ENCODE measurements at places on chromosomes 1 and 21.
A peak's percentile ranks its signal among the peaks of the same experiment; 100 is the strongest.

- DNase-seq, result no peak
These were observed 14.1 kb downstream of the EPB41 start for GRCh38 chr1:28928314-28928941.

DNA sequence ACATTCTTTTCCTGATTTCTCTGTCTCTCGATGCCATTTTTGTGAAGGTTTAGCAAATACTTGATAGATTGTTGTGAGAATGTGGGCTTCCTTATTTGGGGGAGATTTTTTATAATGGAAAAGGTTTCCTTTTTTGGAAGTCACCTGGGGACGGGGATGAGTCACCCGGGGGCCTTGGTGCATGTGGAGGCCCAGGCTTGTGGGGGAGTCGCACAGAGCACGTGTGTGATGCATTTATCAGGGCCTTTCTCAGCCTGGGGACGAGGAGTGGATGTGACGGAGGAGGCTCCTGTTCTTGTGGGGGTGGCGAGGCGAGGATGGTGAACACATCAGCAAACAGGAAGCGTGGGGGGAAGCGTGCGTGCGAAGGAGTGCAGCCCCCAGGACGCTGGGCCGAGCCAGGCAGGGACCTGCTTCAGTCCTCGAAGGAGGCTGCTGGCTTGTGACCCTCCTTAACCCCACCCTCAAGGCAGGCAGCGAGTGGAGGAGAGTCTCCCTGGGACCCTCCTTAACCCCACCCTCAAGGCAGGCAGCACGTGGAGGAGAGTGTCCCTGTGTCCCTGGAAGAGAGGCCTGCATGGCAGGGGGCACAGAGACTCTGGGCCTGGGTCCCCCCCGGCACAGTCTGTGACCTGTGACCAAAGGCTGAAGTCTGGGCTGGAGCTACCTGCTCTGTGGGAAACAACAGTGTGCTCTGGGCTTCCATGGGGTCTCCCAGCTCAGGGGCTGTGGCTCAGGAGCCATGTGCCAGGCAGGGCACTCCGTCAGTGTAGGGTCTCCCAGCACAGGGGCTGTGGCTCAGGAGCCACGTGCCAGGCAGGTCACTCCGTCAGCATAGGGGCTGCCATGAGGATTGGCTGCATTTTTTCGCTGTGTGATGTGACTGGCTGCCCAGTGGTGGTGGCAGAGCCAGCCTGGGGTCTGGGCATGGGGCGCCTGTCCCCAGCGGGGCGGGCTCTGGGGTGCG lies 57.2 kb downstream of the AGPAT3 start:
- no peak for DNase-seq

DNA sequence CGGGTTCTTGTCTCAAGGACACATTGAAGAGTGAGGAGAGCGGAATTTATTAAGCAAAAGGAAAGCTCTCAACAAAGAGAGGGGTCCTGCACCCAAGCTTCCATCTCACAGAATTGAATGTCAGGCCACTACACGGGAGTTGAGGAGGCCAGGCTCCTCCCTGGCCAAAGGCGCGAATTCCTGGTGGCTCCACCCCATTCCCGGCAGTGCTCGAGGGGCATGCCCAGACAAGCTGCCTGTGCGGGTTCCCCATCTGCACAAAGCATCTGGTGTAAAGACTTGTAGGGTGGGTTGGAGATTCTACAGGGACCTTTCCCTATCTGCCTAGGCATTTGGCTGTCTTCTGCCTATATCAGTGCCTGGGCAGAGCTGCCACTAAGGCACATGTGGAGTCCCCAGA lies 648.5 kb upstream of the PKN2 start:
- no peak for DNase-seq

DNA sequence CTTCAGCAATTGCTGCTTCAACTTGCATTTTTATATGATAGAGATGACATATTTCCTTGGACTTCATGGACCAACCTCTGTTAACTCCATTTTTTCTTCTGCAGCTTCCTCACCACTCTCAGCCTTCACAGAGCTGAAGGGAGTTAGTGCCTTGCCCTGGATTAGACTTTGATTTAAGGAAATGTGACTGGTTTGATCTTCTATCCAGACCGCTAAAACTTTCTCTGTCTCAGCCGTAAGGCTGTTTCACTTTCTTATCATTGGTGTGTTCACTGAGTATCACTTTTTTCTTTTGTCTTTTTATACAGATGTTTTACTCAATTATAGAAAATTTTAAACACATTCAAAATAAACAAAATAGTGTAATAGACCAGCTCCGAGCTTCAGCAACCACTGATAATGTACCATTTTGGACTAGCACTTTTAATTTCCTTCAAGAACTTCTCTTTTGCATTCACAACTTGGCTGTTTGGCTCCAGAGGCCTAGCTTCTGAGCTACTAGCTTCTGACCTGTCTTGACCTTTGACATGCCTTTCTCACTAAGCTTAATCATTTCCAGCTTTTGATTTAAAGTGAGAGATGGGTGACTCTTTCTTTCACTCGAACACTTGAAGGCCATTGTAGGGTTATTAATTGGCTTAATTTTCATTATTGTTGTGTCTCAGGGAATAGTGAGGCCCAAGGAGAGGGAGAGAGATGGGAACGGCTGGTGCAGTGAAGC lies 9.3 kb downstream of the NEK7 start:
- DNase-seq, result no peak

- no peak for DNase-seq
These were observed 85.5 kb upstream of the ATP1A1 start for GRCh38 chr1:116287341-116288200.

DNA sequence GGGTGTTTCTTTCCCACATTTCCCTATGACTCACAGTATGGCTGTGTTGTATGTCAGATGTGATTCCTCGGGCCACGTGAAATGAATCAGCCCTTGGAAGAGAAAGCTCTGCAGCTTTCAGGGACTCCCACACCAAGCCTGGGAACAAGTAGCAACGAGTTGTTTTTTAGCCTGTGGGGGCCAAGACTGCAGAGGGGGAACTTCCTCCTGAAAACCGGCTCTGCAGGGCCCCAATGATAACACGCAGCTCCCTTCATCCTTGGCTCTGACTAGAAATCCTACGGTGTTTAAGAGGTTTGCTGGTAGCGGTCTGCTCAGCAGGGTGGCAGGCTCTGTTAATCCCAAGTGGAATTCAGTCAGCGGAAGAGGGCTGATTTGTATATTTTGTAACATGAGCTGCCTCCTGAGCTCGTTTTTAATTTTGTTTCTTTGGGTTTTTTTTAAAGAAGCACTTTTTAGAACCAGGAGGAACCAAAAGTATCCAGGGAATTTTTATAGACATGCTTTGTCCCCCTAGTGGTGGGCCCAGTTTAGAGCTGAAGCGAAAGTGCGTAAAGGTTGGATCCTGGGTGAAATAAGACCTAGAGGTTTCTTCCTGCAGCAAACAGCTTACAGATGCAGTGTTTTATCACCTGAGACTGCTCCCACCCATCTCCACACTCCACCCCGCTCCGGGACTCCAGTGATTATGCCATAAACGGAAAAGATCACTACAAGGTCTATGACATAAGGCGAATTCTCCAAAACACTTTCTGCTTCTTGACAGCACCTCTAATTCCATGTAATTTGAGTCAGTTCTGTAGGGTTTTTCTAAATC lies 48.8 kb downstream of the LAMC2 start:
- peak; percentile 79 for DNase-seq

DNA sequence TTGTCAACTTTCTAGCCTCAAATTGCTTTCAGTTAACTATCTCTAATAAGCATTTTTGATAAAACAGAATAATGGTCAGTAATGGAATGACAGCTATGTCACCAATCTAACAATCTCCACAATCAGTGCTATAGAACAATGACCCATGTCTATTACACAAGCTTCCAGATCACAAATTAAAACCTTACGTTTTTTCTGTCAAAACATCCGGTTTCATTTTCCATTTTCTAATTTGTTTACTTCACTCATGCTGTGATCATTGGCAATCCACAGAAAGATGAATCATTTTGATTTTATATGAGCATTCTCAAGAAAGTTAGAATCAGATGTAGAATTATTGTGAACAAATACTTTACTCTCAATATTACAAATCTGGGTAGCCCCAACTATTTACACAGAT lies 80.3 kb downstream of the KCNT2 start:
- no peak for DNase-seq

Data from left forelimb (tissue), 1 donor.